ENCODE measurements at places on chromosomes 16 and 17. TPM values are rescaled to one million over a fixed set of nuclear protein-coding genes. Genes with fewer than 3 reads are reported as not detected.

GFAP gene
- 0.55 TPM for polyA plus RNA-seq

TAC4 gene
- polyA plus RNA-seq = 1.3 TPM

GRCh38 chr17:81025065-81025740 lies 9.7 kb upstream of the BAIAP2 start:
- DNase-seq = peak; percentile 90

- DNase-seq = no peak
Observed at GRCh38 chr16:28155293-28155692, 56.5 kb downstream of the XPO6 start.

GRCh38 chr16:79928142-79928873 lies 327.8 kb upstream of the MAF start:
- peak; percentile 56 for DNase-seq

DNA sequence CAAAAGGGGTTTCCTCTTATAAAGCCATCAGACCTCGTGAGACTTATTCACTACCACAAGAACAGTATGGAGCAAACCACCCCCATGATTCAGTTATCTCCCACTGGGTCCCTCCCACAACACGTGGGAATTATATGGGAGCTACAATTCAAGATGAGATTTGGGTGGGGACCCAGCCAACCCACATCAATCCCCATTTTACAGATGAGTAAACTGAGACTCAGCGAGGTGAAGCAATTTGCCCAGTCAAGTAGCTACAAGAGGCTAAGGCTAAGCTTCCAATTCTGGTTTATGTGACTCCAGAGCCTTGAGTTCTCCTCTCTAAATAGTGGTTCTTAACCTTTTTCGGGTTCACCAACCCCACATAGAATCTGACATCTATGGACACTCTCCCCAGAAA lies 8.8 kb downstream of the CD300A start:
- DNase-seq = no peak

DNA sequence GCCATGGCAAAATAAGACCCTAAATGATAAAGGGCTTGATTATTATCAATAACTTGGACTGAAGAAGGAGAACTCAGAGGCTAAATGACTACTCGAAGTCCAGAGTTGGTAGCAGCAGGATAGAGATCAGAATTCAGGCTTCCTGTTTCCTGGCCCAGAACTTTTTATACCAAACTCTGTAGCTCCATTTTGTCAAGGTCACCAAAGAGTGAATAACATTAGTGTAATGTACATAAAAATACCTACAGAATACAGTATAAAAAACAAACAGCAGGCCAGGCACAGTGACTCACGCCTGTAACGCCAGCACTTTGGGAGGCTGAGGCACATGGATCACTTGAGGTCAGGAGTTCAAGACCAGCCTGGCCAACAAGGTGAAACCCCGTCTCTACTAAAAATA lies 79.0 kb downstream of the ARHGAP17 start:
- DNase-seq = no peak

All from muscle of back (tissue), 13 donors.